ENCODE measurements at places on chromosomes 16 and 17. TPM values are rescaled to one million over a fixed set of nuclear protein-coding genes. Genes with fewer than 3 reads are reported as not detected.

DNA sequence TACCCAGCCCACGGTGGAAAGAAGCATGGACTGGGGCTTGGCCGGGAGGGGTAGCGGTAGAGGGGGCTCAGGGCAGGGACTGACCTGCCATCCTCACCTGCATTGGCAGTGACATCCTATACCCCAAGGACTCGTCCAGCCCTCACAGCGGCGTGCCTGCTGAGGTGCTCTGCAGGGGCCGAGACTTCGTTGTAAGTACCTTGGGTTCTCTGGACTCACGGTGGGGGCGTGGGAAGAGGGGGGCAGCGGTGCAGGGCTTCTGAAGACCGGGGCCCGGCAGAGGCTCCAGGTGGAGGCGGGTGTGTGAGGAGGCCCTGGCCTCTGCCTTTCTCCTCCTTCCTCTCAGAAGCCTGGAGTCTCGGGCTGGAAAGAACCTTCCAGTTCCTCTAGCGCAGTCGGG lies 25.5 kb downstream of the POLR3E start:
- no peak for DNase-seq

DNA sequence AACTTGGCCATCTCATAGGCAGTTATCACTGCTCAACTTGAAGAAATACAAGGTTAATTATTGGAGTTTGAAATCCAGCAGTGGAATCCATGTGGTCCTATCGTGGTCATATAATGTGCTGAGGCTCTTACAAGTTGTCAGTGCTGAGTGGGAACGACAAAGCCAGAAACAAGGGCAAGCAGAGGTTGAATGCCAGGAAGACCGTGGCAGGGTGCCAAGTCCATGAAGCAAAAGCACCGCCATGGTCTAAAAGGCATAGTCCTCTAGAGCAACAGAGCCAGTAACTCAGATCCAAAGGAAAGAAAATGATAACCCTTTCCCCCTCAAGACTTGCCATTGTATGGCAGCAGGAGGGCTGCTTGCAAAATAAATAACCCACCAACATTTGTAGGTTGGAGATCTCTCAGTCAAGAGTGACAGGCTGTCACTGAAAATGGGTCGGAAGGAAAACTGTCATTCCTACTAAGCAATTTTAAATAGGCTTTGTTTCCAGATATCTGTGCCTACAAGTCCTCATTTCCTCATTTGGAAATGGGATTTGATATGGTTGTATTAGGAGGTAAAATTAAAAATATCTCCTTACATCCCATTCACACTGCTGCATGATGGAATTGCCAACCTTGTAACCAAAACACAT lies 36.4 kb upstream of the HSBP1 start:
- DNase-seq = no peak

GRCh38 chr16:31819948-31820347 lies 53.7 kb upstream of the ZNF267 start:
- DNase-seq = no peak

- DNase-seq = no peak
Observed at GRCh38 chr16:84391151-84392030, 23.1 kb downstream of the ATP2C2 start.

The SNX20 gene
- total RNA-seq = not detected

DNA sequence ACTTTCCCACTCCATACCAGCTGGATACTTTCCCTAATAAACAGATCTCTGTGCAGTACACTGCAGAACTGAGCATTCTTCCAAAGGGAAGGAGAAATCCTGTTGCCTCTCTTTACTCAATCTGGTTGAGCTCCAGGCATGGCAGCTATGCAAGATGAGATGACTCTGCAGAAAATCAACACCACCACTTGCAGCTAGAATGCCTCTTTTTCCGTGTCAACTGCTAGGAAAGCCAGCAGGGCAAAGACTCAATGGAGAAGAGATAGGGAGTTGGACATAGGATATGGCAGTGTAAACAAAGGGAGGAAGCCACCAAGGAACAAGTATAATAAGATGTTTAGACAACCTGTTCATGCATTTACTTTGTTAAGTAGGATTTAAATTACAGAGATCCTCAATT lies 40.4 kb upstream of the CORO6 start:
- DNase-seq = no peak

- no peak for DNase-seq
Observed at GRCh38 chr17:38705523-38705802, 390 bp downstream of the MLLT6 start.

GRCh38 chr16:175011-175949 lies 1.2 kb upstream of the HBA1 start:
- no peak for DNase-seq

DNA sequence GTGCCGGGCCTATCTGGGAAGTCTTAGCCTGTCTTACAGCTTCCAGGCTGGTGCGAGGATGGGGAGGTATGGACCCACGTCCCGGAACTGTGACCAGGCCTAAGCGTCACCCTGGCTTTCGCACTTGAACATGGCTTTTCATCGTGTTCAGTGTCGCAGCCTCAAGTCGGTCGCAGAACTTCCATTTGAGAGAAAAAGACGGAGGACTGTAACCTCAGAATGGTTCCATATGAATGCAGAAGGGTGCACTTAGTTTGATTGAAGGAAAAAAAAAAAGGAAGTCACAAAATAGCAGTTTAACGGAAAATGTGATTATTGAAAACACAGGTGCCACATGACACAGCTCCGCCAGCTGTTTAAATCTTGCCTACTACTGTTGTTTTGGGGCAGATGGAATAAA lies 30.2 kb upstream of the JPT2 start:
- DNase-seq = no peak

The EFCAB13 gene
- total RNA-seq = 1.8 TPM

The THRA gene
- total RNA-seq = 15.9 TPM

The CSH2 gene
- total RNA-seq = not detected

GRCh38 chr16:29687755-29688154 lies 8.8 kb downstream of the QPRT start:
- no peak for DNase-seq

The TBC1D3 gene
- not detected for total RNA-seq
